Stromal cell of bone marrow (primary cell): ENCODE measurements at places on chromosomes 1 and 21.

DNA sequence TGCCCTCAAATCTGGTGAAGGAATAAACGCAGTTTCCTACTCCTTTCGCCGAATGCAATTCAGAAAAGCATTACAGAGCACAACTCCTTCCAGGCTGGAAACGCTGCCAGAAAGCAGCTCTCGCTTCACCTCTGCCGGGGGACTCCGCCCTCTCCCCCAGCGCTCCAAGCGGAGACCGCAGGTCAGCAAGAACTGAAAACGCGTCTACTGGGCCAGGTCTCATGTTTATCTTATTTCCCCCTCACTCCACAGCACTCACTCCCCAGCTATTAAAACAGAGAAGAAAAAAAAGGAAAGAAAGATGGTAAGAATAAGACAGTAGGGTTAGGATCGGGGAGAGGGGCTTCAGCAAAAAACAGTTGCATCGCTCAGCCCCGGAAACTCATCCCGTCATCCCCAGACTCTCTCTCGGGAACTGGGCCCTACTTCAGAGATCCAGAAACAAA is 833 bp upstream of the RCOR3 start:
- peak; percentile 53 for DNase-seq

GRCh38 chr1:40820251-40820797 is 36.7 kb downstream of the KCNQ4 start:
- DNase-seq, result no peak

DNA sequence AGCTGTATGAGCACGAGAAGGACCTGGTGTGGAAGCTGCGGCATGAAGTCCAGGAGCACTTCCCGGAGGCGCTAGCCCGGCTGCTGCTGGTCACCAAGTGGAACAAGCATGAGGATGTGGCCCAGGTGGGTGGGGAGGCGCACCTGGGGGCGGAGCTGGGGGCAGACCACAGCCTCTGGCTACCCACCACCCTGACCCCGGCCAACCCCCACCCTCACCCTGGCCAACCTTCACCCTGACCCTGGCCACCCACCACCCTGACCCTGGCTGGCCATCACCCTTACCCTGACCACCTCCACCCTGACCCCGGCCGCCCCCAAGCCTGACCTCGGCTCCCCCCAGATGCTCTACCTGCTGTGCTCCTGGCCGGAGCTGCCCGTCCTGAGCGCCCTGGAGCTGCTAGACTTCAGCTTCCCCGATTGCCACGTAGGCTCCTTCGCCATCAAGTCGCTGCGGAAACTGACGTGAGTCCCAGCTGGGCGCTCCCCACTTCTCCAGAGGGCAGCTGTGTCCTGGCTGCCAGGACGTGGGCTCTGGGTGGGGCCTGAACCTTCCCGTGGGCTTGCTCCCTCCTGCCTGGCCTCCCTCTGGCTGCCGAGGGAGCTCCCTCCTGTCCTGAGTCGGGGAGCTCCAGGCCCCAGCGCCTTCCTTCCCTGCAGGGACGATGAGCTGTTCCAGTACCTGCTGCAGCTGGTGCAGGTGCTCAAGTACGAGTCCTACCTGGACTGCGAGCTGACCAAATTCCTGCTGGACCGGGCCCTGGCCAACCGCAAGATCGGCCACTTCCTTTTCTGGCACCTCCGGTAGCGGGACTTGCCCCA is 69.5 kb downstream of the PIK3CD start:
- DNase-seq, result no peak

DNA sequence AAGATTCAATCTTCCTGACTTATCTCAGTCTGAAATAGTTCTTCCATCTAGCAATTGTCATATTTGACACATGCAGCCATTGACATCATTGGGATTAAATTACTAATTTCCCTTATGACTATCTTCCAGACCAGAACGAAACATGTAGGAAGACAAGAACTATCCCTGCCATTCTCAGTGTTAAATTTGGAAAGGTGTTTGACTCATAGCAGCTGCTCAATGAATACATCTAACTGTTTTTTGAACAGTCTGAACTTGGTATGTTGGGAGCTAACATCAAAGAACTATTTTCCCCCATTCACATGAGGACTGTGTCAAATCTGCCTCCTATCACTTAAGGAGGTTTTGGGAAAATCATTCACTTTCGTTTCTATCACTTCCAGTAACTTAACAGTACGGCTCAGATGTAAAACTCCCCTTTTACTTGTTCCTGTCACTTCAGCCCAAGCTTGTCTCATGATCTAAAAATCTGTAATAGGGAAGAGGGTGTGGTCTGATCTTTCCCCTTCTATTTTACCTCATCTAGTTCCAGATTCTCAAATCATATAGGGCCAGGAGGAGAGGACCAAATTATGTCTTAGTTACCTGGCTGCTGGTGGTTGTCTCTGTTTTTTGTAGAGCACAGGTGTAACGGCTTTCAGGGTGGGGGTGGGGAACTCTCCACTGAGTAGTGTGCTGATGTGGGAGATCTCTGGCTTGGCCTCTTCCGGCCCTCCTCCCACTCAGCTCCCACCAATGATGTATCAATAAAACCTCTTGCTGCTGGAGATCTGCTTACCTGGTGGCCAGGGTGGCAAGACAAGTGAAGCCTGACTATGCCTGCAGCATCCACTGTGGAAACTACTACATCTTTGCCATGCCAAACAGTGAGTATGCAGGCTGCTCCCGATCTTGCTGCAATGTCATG is 26.2 kb upstream of the SLAMF1 start:
- no peak for DNase-seq

- DNase-seq, result no peak
Observed at GRCh38 chr1:82485591-82486369, 685.0 kb downstream of the ADGRL2 start.

- no peak for DNase-seq
Observed at GRCh38 chr21:29465546-29465945, 166.8 kb downstream of the BACH1 start.

GRCh38 chr1:45008516-45008915 is 2.6 kb downstream of the HECTD3 start:
- DNase-seq, result no peak

DNA sequence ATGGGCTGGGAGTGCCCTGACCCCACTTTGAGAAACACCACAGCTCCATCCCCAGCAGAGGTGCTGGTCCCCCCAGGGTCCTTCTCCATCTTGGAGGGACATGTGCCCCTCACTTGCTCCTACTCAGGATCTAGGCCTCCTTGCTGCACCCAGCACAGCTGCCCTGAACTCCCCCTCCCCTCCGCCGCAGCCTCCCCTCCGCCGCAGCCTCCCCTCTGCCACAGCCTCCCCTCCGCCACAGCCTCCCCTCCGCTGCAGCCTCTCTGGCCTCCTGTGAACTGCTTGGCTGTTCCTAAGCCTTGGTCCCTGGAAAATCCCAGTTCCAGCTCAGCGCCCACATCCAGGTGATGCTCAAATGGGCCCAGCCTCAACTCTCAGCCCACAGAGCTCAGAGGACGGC is 15.9 kb upstream of the TSPEAR start:
- DNase-seq, result no peak

- no peak for DNase-seq
Observed at GRCh38 chr1:201090541-201090940, 21.7 kb downstream of the CACNA1S start.

DNA sequence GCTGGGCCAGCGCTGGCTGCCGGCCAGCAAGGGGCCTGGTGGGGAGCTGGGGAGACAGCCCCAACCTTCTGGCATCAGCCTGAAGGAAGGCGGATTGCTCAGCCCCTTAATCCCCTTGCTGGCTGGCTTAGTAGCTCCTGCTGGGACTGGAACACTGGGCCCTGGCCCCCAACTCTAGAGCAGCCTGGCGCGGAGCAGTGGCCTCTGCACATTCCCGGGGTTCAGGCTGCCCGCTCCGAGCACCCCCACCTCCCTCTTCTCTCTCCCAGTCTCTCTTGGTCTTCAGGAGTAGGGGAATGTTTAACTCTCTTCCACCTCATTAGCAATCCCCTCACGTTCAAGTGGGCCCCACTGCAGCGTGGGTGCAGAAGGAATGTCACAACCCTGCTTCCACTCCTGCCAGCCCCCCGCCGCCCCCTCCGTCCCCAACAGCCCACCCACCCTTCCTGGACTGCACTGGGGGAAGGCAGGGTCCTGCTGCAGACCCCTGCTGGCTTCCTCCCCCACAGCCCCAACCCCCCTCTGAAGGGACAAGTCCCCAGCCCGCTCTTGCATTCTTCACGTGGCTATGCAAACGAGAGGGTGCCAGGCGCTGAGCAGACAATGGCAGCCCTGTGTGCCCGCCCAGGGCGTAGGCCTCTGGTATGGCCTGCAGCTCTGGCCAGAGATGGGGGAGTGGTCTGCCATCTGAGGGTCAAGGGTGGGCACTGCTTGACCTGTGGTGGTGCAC is 980 bp upstream of the CLDN19 start:
- DNase-seq, result no peak

GRCh38 chr1:229231754-229232119 is 39.2 kb upstream of the RAB4A start:
- no peak for DNase-seq

DNA sequence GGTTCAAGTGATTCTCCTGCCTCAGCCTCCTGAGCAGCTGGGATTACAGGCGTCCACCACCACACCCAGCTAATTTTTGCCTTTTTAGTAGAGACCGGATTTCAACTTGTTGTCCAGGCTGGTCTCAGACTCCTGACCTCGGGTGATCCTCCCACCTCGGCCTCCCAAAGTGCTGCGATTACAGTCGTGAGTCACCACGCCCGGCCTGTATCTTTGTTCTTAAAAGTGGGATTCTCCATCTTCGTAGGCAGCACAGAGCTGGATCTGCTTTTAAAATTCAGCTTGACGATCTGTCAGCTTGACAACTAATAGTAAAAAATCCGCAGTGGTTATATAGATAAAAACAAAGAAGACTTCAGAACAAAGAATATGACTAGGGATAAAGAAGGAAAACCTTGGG is 2.8 kb upstream of the GNG4 start:
- no peak for DNase-seq

DNA sequence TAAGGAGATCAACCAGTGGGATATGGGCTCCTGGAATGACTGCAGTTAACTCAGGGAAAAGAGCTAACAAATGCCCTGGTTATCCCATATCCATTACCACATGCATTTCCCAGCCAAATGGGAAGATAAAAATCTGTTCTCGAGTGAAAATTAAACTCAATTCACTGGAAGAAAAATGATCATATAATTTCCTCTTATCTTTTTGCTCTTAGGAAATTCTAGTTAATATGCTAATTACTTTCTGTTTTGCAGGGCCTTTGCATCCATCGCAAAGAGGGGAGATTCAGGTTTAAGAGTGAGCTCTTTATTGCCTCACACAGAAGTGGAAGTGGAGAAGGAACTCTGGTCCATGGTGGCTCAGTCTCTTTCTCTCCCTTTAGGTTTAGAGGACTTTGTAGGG is 3.9 kb upstream of the IL24 start:
- no peak for DNase-seq

DNA sequence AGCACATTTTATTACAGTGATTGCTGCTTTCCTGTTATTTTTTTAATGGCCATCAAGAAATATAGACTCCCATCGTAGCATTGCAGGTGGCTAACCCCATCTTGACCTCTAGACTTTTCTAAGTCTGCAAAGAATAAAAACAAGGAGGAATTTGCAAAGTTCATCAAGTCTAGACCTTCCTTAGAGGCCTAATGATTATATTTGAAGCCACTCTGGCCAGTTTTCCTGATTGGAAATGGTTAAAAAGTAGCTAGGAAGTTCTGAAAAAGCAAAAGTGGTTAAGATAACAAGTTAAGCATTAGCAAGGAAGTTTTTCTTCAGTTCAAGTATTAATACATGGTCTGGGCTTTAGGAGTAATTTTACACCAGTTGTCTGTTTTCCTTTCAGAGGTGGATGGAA is 16.7 kb upstream of the KCNJ15 start:
- DNase-seq, result no peak

- DNase-seq, result no peak
Observed at GRCh38 chr1:243507672-243508302, 251.9 kb downstream of the SDCCAG8 start.

DNA sequence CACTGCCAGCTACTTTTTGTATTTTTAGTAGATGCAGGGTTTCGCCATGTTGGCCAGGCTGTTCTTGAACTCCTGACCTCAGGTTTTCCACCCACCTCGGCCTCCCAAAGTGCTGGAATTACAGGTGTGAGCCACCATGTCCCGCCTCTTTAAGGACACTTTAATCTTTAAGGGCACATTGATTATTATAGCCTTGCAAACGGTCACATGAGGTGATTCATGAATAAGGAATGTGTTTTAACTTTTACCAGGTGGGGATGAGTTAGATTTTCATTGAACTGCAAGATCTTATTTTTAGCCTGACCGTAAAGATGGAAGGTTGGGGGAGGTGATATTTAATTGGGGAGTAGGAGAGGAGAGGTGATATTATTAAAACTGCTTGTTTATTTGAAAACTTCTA is 61.9 kb downstream of the TBCE start:
- DNase-seq, result no peak

GRCh38 chr1:175188936-175189335 is 3.6 kb downstream of the KIAA0040 start:
- no peak for DNase-seq

DNA sequence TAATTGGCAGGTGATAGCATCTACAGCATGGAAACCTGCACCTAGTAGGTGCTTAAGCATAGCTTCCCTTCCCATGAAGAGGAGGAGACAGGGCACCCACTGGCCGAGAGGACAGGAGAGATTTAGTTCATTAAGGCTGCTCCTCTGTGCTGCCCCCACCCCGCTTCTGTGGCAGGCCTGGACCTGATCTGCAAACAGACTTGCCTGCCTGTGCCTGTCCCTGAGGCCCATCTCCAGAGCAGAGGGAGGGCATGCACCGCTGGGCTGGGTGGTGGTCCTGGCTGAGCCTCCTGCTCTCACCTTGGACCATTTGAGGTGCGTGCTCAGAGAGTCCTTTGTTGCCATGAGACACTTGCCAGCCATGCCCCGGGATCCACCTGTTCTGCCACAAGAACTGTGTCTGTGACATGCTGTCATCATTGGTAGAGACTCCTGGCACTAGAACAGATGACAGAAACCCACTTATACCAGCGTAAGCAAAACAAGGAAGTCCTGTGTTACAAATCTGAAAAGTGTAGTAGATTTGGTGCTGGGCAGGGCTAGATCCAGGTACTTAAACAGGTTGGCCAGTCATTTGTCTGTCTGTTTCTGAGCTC is 55.6 kb downstream of the PTPRF start:
- DNase-seq, result no peak

- DNase-seq, result no peak
Observed at GRCh38 chr1:222126052-222126451, 384.2 kb upstream of the DUSP10 start.

- DNase-seq, result no peak
Observed at GRCh38 chr1:101237229-101237837, 514 bp downstream of the S1PR1 start.
